Stimulated activated CD4-positive, alpha-beta T cell treated with anti-CD3 and anti-CD28 coated beads, Interleukin-1b, Interleukin-23, amount 100 ng/mL, for 4 hours (primary cell): ENCODE measurements at places on chromosomes 4 and X.
A peak's percentile ranks its signal among the peaks of the same experiment; 100 is the strongest.

- DNase-seq = no peak
Measured at GRCh38 chr4:25970226-25970675, 56.2 kb downstream of the SMIM20 start.

- DNase-seq = no peak
Measured at GRCh38 chrX:8147226-8147625, 23.8 kb downstream of the VCX2 start.

DNA sequence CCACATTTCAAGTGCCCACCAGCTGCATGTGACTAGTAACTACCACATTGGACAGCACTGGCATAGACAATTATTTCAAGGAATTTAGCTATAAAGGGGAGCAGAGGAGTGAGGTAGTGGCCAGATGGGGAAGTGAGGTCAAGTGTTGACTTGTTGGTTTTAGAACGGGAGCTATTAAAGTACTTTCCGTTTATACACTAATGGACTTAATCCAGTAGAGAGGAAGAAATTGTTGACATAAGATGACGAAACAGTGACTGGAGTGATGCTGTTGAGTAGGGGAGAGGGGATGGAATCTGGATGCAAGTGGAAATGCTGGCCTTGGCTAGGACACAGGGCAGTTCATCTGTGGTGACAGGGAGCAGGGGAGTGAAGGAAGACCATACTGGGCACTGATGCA lies 154.4 kb downstream of the AMMECR1 start:
- no peak for DNase-seq

DNA sequence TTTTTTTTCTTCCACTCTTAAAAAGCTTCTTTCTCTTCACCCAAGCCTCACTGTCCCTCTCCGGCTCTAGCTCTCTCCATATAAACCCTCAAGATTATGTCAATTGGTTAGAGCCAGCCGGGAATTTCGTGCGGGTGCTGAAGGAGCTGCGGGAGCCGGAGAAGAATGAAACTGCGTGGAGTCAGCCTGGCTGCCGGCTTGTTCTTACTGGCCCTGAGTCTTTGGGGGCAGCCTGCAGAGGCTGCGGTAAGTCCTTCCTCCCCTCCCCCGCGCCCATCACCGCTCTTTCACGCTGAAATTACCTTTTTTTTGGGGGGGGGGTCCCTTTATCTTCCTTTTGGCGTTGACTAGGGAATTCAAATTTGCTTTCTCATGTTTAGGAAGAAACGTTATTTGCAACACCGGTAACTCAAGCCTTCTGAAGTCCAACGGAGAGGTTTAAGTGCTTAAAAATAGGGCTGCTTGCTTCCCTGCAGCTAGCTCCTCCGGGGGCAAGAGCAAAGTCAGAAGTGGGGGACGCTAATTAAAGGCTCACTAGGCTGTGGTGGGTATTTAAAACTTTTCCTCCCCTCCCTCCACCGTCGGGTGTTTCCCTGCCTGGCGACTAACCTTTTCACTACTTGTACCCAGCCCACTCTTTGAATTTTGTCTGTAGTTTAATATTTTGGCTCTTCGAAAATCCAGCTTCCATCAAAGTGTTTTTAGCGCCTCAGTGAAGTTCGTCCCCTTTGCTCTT lies 491 bp downstream of the COL4A5 start:
- DNase-seq = no peak

DNA sequence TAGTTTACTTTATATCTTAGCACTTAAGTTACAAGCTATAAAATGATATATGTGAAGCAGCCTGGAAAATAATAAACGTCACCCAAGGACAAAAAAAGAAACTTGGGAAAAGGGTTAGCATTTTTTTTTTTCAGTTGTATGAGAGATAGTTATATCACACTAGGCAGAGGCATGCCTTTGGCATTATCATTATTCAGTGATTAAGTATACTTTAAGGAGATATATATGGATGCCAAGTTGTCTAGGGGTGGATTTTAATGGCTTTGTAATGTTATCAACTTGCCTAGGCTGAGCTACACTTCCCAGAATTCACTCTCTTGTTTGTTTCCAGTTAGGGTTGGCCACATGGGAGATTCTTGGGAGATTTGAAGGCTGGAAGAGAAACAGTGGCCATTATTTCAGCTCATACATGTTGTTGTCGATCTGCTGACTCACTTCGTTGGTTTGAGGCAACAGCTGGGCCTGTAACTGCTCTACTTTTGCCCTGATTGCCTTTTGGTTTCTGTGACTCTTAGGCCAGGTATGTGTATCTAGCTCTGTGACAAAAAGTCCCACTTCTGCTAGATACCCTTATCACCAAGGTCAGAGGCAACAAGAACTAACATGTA lies 11.5 kb upstream of the SRPX start:
- no peak for DNase-seq

DNA sequence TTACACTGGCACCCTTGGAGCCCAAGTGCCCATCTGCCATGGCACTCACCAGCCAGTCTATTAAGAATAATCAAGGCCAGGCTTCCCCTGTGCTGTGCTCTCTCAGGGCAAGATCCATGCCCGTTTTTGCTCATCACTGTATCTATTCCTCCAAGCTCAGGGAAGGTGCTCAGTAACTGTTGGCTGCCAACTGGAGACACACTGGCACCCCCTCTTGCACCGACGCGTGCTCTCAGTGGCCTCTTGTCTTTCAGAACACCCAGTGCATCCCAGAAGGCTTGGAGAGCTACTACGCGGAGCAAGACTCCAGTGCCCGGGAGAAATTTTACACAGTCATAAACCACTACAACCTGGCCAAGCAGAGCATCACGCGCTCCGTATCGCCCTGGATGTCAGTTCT lies 30.1 kb downstream of the NSG1 start:
- DNase-seq = no peak

DNA sequence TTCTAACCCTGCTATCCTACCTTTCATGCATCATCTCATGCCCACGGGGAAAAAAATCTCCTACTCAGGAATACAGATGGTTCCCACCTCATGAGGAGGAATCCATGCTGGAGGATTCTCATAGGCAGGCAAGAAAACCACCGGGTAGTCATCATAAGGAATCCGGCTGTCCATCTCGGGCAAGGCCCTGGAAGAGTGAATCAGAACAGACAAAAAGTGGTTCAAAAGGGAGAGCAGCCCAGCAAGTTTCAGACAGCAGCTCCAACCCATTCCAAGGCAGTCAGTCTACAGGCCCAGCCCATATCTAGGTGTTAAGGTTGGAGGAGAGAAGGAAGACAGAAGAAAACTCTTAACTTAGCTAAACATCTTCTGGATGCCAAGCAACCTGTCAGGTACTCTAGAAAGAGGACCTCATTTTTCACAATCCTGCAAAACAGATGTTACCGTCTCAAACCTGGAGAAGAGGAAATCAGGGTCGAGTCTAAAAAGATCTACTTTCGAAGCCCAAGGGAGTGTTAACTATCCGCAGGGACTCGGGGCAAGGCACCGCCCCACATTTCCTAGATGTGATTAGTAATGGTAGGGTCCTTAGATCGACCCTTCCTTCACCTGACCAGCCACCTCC lies 447 bp downstream of the PDZD11 start:
- no peak for DNase-seq

DNA sequence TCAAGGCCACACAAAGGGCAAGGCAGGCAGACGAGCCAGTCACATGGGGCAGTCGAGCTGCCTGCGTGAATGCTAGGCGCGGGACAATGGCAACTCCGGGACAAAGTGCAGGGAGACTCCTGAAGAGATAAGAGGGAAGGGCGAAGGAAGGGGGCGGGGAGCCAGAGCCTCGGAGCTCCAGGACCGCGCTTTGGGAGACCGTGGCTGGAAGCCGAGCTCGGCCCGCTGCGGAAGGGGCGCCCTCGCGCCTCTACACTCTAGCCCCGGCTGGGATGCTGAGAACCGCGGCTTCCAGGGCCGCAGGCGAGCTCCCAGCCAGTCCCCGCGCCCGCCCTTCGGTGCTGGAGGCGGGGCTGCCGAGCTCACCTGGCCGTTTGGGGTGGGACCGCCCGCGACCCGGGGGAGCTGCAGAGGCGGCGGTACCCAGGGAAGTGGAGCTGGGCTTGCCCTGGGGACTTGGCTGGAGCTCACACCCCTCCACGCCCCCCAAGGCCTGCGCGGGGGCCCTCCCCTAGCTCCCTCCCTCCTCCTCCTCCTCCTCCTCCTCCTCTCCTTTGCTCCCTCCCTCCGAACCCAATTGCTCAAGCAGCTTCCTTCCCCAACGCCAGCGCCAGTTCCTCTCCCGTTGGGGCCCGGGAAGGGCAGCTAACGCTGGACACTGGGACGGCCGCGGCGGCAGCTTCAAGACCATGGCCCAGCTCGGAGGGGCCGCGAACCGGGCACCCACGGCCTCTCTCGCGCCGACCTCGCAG lies at the start of gene SOWAHD:
Gene SOWAHD (plus strand): TSS at position 610 of the 752 bp plus-strand sequence. CDS start 80 bp downstream, at position 690.
- peak; percentile 16 for DNase-seq

DNA sequence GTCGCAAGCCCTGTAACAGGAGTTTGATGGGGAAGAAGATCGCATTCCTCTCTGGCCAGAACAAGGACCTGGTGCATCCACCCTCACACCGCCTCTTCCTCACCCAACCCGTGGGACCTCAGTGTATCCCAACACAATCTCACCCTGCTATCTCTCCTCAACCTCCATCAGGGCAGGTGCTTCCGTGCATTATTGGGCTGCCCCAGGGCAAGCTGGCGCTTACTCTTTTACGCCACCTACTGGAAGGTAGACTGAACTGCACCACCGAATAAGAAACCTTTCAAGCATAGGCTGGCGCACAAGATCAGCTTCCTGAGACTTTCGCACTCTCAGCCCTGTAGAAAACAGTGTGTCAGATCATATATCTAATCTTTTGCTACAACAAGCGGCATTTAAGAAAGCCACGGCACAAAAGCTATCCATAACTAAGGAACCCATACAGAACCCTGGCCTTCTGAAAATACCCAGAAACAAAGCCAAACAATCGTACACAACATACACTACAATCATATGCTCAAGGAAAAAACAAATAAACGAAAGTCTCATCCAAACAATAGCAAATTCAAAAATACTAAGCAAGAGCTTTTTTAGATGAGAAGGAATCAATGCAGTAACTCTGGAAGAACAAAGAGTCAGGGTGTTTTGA lies 209.3 kb downstream of the UGT8 start:
- peak; percentile 6 for DNase-seq

DNA sequence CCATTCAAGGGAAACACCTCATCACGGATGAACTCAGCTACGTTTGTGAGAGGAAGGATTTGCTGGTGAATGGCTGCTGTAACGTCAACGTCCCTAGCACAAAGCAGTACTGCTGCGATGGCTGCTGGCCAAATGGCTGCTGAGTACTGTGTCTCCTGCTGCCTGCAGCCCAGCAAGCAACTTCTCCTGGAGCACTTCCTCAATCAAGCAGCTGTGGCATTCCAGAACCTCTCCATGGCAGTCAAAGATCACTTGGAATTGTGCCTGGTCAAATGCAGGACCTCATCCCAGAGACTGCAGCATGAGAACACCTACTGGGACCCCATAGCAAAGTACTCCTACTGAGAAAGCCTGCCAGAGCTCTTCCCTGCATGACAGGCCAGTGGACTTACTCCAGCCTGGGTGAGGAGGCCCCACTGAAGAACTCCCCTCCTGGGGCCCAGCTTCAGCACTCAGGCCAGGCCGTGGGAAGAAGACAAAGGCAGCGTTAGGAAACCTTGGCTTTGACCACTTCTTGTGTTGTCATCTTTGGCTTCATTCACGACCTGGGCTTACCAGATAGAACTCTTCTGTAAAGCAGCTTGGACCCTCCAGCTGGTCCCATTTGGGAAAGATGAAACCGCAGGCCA lies 244.3 kb downstream of the RBMX2 start:
- DNase-seq = no peak

DNA sequence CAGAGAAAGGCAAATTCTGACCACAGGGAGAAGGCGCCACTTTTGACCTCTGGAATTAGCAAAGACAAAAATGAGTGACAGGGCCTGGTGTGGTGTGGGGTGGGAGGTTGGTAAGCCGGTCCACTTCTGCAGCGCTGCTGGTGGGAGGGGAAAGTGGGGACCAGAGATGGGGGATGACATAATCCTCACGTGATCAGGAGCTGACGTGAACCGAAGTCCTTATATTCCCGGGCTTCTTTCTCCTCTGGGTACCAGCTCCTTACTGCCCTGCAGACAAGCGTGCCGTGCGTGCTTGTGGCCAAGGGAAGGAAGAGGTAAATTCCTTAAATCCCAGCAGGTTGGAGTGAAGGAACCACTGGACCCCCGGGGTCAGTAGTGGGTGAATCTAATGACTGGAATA lies at the start of gene TCEAL7:
Gene TCEAL7 (plus strand): TSS at position 249 of the 400 bp plus-strand sequence. CDS start 1,165 bp downstream, outside the sequence.
- DNase-seq = no peak

DNA sequence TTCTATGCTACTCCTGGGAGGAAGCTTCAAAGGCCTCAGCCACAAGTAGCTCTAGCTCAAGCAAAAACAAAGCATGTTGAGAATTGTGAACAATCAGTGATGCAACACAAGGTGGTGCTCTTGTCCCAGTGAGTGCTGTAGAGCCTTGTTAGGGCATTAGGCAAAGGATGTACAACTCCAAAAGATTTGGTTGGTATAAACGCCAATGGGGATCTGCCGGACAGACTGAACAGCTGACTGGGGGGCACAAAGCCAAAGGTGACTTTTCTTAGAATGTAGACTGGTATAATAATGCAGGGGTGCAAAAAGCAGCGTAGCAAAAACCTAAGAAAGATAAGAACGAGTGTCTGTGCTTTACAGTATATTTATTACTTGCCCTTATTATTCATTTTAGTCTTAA lies 62.6 kb upstream of the ALB start:
- no peak for DNase-seq

DNA sequence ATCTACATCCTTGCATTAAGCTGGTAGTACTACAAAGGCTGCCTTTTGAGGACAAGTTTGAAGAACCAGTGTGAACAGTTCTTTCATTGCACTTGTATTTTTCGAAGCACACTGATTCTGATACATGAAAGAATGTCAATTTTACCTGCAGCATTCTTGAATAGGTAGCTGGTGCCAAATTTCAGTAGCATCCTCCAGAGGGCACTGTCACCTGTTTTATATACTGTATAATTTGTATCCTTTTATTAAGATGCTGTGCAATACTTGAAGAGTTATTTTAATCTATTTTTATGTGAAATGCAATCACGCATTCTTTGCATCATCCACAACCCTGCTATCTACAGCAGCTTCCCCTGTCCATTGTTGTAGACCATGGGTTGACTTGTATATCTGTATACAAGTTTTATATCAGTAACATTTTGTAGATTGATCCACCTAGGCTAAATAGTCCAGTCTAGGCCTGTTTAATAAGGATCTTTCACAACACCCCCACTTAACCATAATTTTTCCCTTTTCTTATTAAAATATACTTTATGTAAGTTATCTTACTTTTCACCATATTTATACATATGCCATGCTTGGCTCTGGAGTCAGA lies 325.7 kb downstream of the PCDH7 start:
- DNase-seq = no peak

GRCh38 chrX:38805432-38806389 lies 4.5 kb downstream of the MID1IP1 start:
- no peak for DNase-seq

GRCh38 chrX:104913348-104913747 lies 307.1 kb downstream of the TEX13A start:
- no peak for DNase-seq

- DNase-seq = no peak
Measured at GRCh38 chr4:104728380-104729122, 233.9 kb upstream of the CXXC4 start.

DNA sequence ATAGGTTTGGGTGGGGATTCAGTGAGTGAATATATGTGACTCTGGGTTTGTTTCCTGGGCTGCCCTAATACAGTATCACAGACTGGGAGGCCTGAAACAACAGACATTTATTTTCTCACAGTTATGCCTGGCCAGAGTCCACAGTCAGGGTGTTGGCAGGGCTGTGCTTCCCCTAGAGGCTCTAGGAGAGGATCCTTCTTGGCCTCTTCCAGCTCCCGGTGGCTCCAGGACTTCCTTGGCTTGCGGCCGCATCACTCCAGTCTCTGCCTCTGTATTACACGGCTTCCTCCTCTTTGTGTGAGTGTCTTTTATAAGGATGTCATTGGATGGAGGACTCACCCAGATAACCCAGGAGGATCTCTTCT lies 5.2 kb upstream of the JAKMIP1 start:
- no peak for DNase-seq
